HS-27A (cell line): ENCODE measurements at places on chromosomes 2 and 18.

GRCh38 chr2:133855526-133855925, 287.3 kb upstream of the NCKAP5 start:
- DNase-seq: no peak

DNA sequence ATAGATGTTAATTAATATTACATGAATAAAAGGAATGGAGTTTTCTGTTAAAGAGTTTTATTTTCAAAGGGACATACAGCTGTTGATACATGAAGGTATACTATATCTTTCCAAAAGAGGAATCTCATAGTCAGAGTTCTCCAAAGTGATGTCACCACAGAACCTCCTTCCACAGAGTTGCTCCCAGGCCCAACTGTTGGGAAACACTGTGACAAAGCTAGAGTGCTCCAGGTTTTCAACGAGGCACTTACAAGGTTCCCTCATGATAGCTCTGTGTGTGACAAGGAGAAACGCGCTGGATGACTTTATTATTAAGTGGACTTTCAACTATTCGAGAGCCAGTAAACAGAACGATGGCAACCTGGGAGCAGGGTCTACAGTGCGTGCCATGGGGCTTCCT, 33.5 kb downstream of the PTPN18 start:
- DNase-seq: no peak

DNA sequence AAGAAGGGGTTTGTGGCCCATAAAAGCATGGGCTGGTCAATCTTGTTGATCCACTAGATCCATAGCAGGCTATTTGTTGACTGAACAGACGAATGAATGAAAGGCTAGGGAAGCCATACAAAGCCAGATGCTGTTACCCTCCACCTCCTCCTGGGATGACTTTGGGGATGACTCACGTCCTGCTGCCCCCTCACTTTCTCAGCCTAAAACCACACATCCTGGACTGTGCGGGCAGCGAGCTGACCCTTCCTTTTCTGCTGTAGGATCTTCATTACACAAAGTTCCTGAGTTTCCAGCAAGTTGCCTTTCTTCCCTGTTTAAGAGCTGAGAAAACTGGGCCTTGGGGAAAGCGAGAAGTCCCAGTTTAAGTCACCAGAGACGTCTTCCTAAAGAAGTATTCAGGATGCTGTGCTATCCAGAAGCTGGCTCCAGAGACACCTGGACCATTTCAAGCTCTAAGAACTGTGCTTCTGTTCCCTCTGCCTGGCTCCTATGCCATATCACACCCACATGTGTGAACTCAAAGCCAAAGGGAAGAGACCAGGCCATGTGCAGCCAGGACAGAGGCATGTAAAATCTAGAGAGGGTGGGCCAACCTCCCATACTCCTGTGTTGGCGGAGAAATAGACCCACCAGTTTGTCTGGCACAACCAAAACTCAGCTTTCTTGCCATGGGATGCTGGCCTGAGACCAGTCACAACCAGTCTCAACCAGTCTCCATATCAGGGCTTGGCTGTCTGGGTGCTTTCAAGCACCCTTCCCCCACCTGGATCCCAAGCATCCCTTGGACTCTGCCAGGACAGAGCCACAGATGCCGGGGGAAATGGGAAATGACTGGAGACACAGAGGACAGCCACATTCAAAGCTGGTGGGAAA, 4.7 kb upstream of the SLC20A1 start:
- peak; percentile 96 for DNase-seq

DNA sequence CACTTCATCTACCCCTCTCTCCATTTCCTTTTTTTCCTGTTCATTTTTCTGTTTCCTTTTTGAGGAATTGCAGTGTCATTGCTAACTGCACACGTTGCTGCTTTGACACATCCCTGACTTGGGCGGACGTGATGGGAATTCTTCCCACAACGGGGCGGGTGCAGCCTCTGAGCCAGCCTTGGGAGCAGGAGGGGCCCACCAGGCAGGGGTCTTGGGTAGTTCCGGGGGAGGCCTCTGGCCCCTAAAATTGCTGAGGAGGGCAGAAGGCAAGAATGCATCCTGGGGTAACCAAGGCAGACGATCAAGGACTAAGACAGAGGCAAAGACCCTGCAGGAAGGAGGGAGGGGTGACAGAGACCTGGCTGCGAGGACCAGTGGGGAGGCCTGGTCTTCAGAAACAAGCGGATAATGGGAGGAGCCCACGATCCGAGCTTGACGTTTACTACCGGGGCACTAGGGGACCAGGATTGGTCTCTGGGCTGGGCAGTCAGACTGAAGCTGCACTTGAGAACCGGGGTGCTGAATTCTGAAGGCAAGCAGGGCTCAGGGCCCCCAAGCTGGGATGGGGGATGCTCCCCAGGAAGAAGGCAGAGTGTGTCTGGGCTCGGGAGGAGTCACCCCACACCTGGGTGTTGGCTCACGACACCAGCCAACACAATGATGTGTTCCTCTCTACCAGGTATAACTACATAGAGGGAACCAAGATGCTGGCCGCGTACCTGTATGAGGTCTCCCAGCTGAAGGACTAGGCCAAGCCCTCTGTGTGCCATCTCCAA, 14.8 kb upstream of the CNDP1 start:
- DNase-seq: no peak

GRCh38 chr18:57219964-57220363, 73.1 kb downstream of the BOD1L2 start:
- no peak for DNase-seq

- DNase-seq: no peak
Observed at GRCh38 chr2:142603759-142604158, 273.7 kb upstream of the KYNU start.

GRCh38 chr18:32443033-32443705, 27.5 kb downstream of the GAREM1 start:
- no peak for DNase-seq

DNA sequence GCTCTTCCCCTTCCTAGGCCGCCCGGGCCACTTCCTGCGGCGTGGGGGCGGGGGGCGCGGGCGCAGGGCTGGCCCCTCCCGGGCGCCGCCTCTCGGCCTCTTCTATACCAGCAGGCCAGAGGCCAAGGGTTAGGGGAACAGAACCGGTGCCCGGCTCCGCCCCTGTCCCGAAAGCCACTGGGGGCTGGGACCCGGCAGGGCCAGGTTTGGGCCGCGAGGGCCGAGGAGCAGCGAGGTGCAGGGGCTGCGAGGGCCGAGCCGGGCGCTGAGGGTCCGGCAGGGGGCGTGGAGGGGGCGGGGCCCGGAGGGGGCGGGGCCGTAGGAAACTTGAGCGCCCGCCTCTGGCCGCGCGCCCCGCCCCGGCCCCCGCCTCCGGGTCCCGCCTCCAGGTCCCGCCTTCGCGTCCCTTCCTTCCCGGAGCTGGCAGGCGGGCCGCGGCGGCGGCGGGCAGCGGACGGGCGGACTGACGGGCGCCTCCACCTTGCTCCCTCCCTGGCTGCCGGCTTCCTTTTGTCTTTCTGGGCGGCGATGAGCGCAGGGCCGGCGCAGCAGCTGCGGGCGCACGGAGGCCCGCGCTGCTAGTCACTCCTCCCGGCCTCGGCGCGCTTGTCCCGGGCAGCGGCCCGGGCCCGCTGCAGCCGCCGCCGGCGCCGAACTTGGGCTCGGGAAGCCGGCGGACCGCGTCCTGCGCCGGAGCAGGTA, at the start of gene HPCAL1:
TSS of gene HPCAL1 (plus strand) at position 426 of the 702 bp plus-strand sequence. CDS start 116,854 bp downstream, outside the sequence.
- DNase-seq: no peak

- no peak for DNase-seq
Observed at GRCh38 chr2:27485496-27485895, 4.0 kb downstream of the IFT172 start.

- no peak for DNase-seq
Observed at GRCh38 chr2:181632733-181633401, 24.0 kb downstream of the CERKL start.

DNA sequence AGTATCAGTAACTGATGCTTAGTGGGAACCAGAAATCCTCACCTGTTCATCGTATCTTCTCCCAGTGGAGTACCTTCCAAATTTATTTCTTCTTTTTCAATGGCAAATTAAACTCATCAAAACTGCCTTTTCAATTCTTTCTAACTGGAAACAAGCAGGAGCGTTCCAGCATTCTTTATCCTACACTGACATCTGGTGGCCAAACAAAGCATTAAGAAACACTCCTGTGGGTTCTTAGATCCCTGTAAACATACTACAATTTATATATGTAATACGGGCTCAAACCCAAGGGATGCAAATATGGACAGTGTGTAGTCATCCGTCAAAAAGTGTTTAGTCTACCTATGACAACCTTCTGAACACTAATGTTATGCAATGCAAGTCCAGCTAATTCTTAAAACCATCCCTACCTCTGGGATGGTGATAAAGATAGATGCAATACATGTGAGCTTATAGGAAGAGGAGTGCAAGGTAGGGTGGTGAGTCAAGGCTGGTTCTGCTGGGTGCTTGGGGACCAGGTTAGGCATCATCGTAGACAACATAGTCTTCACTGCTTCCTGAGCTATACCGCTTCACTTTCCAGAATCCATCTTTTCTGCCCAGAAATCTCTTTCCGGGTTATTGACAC, 375.0 kb downstream of the CTNNA2 start:
- peak; percentile 46 for DNase-seq

DNA sequence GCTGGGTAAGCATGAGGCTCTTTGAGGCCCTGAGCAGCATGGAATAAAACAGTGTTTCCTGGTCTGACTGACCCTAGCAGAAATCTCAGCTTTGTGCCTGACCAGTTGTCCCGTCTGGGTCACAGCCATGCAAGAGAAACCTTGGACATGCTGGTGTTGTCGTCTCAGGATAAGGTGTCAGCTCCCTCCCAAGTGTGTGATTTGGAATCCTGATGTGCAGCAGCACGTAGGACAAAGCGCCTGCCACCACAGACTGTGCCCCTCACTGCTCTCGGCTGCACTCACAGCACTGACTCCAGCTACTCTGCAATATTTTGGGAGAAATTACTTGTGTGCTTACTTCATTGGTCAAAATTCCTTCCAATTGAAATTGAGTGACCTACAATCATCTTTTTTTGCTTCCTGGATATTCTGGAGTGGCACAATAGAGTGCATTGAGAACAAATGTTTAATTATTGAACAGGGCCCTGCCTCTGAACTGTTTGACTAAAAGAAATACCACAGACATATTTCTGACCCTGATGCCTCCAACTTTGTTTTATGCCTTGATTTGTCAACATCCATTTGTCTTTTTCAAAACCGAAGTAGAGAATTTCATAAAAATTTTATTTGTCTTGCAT, 352.4 kb downstream of the SOCS6 start:
- no peak for DNase-seq

DNA sequence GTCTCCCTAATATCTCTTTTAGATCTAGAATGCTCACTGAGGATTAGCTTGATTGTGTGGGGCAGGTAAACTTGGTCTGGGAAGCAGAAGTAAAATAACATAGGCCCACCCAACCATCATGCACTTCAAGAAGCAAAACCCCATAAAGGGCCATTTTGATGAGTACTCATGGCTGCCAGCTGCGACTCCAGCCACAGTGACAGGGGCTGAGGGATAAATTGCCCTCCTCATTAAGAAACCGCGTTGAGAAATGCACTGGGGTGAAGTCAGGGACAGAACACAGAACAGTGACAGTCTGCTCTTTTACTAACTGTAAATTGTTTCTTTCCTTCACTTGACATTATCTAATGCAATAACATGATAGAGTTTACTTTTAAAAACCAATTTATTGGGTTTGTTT, 60.2 kb downstream of the RND3 start:
- DNase-seq: no peak

DNA sequence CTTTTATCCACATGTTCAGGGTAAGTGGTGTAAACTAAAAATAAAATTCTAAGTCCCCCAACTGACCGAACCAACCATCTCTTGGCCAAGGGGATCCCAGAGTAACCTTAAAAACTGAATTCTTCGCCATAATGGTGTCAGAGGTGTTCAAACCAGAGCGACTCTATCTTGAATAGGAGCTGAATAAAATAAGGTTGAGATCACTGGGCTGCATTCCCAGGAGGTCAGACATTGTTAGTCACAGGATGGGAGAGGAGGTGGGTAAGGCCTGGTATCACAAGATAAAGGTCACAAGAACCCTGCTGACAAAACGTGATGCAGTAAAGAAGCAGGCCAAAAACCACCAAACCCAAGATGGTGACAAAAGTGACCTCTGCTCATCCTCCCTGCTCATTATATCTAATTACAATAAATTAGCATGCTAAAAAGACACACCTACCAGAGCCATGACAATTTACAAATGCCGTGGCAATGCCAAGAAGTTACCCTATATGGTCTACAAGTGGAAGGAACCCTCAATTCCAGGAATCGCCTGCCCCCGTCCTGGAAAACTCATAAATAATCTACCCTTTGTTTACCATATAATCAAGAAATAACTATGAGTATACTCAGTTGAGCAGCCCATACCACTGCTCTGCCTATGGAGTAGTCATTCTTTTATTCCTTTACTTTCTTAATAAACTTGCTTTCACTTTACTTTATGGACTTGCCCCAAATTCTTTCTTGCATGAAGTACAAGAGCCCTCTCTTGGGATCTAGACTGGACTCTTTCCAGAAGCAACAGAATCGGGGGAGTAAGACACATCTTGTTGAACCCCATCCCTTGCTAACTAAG, 302.4 kb downstream of the STK39 start:
- no peak for DNase-seq

DNA sequence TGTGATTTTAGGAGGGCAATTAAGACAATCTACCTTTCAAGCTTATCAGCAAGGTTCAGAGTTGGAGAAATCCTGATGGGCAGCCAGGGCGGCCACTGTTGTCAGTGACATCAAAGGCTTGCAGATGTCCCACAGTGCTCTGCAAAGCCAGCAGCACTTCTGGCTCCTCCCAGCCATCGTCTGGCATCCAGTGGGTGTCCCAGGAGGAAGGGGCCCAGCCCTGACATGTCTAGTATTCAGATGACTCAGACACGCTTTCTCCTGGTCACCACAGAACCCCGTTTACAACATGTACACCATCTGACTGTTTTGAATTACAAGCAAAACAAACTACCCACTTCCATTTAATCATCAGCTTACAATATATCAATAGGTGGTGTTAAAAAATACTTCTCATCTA, 61.4 kb downstream of the CYRIA start:
- DNase-seq: no peak

- DNase-seq: no peak
Observed at GRCh38 chr18:44823782-44824181, 143.1 kb downstream of the SETBP1 start.

GRCh38 chr18:28854964-28855363, 678.0 kb upstream of the CDH2 start:
- DNase-seq: no peak

GRCh38 chr18:79904357-79905147, 46.9 kb downstream of the SLC66A2 start:
- DNase-seq: no peak

DNA sequence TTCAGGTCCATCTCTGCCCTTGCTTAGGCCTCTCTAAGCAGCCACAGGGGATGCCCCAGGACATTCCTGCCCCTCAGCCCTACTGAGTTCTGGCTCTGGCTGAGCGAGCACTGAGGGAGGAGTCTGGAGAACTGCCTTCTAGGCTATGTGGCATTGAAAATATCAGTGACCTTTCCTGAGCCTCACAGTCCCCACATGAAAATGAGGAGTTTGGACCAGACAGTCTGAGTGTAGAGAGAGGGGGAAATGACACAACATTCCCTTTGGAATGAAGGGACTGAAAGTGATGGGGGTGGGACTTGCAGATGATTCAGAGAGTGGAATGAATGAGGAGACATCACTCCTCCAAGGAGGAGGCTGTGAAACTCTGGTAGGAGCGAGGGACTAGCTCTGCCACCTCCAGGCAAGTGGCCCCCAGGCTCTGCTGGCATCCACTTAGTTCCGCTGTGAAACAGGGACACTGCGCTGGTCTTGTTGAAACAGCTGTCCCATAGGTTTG, 8.0 kb downstream of the TNS1 start:
- no peak for DNase-seq
